Activated CD8-positive, alpha-beta memory T cell treated with anti-CD3 and anti-CD28 coated beads for 4 hours (primary cell): ENCODE measurements at places on chromosomes 1 and 21.

DNA sequence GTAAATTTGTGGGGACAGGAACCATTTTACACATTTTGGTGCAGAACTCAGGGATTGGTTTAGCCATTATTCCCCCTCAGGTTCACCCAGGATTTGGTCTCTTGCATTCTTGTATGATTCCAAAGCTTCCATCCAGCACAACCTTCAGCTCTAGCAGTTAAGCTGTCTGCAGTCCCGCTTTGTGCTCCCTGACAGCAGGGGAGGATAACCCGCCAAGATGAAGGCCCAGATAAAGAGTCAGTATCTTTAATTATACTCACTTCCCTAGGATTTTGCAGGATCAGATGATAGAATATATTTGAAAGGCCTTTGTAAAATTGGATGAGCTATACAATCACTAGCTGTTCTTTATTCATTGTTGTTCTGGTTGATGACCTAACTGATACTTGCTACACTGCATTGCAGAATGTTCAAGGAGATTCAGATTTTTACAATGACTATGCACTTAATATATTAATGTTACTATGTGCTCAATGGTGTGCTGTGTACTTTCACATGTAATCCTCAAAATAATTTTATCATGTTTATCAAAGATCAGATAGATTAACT is 49.8 kb downstream of the SLC16A1 start:
- DNase-seq: no peak

DNA sequence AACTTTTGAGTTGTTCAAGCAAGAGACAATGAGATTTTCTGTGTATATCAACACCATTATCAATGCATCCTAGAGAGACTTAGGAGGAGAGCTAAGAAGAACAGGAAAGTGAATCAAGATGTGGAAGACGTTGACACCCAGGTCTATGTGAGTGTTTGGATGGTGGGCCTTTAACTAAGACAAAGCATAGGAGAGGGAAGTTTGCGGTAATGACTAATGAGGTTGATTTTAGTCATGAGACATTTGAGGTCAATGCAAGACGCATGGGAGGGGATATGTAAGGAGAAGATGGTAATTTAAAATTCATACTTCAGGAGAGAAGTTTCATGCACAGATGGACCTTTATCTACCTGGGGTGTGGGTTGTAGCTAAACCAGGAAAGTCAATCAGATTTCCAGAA is 269.6 kb downstream of the VAV3 start:
- DNase-seq: no peak

GRCh38 chr1:204589409-204590038 is 73.3 kb downstream of the MDM4 start:
- no peak for DNase-seq

DNA sequence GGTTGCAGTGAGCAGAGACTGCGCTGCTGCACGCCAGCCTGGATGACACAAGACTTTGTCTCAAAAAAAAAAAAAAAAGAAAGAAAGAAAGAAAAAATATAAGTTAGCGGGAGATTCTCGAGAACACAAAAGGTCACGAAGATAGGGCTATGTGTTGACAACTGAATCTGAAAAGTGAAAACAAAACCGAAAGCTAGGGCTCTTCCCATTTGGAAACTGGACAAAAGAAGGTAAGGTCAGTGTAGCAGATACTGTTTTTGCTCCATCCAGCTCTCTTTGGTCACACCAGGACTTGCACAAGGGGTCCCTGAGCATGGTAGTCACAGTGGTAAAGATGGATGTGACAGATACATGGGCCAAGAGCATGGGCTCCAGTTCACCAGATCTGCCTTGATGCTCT is 60.4 kb upstream of the MAP10 start:
- DNase-seq: no peak

GRCh38 chr1:108048301-108049177 is 83.6 kb upstream of the VAV3 start:
- no peak for DNase-seq

DNA sequence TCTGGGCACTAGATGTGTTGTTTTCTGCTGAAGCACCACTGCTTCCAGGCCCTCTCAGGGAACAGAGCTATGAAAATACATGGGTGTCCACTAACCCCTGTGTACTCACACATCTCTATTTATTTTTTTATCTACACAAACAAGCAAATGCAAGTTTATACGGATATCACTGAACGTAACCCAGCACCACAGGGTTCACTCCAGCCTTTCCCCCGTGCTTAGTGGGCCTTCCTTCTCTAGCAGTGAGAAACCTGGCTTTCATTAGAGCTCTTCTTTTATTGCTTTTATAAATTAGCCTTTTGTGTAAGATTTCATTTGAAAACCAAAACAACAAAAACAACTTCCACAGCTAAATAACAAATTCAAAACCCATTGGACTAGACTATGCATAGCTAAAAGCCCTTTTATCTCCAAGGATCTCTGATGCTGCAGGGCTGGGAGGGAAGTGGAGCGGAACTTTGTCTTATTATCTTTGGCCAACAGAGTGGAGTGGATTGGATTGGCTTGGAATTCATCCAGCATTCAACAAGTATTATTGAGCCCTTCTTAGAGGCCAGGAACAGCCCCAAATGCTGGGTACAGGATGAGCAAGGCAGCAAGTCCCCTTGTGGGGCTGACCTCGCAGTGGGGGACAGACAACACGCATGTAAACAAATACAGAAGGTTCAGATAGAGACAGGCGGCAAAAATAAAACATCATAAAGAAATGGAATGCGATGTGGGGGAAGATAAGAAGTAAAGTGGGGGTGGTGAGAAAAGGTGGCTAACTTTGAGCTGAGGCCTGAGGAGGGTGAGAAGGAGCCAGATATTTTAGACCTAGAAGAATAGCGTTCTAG is 371.8 kb upstream of the POU3F1 start:
- no peak for DNase-seq
